ENCODE measurements at places on chromosomes 13 and 19. TPM values are rescaled to one million over a fixed set of nuclear protein-coding genes. Genes with fewer than 3 reads are reported as not detected.

ALKBH7 gene
- 59.1 TPM for total RNA-seq

ODAD3 gene
- 0.66 TPM for total RNA-seq

TEX29 gene
- total RNA-seq = not detected

LILRA2 gene
- total RNA-seq = not detected

TJP3 gene
- not detected for total RNA-seq

VSTM2B gene
- not detected for total RNA-seq

OR7D4 gene
- total RNA-seq = not detected

FBXO46 gene
- 5.2 TPM for total RNA-seq

ZNF417 gene
- 25.1 TPM for total RNA-seq

CD209 gene
- not detected for total RNA-seq

ZDHHC20 gene
- 87.0 TPM for total RNA-seq

FLT3 gene
- not detected for total RNA-seq

SIGLEC8 gene
- total RNA-seq = not detected

CDX2 gene
- not detected for total RNA-seq

Data from smooth muscle cell of trachea (primary cell).